ENCODE measurements at places on chromosomes 16 and 17.
A peak's percentile ranks its signal among the peaks of the same experiment; 100 is the strongest.

DNA sequence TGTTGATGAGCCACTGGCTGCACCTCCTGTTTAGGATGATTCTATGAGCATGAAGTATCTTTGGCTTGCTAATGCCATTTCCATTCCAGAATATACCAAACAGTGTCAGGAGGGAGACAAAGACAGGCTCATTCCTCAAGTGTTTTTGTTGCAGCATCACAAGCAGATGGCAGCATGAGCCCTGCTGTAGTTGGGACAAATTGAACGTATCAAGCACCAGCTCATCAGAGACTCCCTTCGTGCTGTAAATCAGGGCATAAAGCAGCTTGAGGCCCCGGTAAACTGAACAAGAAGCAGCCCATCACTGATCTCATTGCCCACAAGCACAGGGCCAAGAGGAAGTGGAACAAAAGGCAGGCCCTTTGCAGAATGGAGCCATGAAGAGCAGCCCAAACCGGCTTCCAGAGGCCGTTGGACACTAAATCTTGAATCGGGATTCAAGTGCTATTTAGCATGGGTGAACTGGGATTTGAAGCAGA, 45.9 kb upstream of the HS3ST3A1 start:
- no peak for DNase-seq

DNA sequence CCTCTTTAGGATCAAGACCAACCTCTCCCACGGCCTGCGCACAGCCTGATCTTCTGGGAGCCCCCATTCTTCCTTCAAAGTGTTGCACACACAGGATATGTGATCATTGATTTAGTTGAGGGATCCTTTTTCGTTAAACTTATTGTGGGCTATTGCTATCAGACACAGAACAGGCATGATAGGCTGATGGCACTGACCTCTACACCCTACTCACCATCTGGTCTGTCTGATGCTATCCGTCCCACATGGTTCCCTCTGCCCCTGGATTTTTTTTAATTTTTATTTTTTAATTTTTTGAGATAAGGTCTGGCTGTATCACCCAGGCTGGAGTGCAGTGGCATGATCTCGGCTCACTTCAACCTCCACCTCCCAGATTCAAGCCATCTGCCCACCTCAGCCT, 19.2 kb upstream of the LITAF start:
- DNase-seq, result no peak

DNA sequence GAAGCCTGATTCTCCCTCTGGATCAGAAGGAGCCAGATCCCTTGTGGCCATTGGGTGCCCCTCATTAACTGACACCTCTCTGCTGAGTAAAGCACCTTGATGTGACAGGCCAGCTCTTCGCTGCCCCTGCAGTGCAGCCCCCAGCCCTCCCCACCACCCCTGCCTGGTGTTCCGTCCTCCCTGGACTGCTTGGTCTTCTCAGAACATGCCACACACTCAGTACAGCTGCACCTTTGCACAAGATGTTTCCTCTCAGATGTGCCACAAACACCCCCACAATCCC, 20.2 kb downstream of the GOSR2 start:
- DNase-seq, result no peak

- no peak for DNase-seq
These were observed 157.6 kb downstream of the XYLT1 start for GRCh38 chr16:17313085-17313611.

DNA sequence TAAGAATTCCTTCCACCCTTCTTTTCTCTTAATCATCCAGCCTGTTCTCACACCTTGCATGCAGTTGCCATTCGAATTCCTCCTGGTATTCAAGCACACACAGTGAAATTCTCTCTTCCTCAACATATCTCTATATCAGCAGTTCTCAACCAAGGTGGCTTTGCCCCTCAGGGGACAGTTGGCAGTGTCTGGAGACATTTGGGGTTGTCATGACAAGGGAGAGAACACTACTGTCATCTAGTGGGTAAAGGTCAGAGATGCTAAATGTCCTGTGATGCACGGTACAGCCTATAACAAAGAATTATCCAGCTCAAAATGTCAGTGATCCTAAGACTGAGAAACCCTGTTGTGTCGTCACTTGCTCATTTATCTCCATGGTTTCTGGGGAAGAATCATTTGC, 94.8 kb upstream of the CPHXL start:
- DNase-seq, result no peak

DNA sequence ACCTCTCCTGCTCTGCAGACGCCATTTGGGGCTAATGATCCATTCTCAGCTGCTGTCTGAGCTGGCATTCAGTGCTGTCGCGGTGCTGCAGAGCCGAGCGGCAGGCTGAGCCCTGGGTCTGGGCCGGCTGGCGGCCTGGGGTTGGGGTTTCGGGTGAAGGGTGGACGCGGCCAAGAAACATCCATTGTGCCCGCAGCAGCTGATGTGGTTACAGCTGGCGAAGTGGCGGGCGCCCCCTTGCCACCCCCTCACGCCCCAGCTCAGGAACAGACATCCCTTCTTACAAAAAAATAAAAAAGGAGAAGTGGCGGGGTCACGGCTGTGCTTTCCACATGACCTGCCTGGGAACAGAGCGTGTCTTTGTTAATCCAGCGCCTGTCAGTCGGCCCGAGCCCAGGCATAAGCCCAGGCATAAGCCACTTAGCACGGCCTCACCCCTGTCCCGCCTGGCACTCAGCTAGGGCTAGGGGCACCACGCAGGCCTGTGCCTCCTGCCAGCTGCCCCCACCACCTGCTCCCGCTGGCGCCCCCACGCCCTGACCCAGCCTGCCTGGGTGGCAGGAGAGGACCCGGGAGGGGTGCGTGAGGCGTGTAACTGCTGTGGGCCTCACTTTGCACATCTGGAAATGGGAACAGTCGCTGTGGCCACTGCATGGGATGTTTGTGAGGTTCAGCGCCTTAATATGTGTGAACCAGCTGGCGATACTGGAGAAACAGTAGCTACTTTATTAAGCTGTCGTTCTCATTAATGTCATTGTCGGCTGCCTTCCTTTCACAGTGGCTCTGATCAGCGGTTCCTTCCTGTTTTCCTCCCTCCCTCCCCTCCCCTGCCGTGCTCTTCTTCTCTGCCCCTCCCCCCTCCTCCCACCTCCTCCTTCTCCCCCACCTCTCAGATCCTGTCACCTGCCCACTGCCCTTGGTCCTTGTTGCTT, 197.7 kb upstream of the CIBAR2 start:
- DNase-seq, result no peak

- DNase-seq, result no peak
These were observed 49.8 kb downstream of the IRF8 start for GRCh38 chr16:85948616-85949265.

DNA sequence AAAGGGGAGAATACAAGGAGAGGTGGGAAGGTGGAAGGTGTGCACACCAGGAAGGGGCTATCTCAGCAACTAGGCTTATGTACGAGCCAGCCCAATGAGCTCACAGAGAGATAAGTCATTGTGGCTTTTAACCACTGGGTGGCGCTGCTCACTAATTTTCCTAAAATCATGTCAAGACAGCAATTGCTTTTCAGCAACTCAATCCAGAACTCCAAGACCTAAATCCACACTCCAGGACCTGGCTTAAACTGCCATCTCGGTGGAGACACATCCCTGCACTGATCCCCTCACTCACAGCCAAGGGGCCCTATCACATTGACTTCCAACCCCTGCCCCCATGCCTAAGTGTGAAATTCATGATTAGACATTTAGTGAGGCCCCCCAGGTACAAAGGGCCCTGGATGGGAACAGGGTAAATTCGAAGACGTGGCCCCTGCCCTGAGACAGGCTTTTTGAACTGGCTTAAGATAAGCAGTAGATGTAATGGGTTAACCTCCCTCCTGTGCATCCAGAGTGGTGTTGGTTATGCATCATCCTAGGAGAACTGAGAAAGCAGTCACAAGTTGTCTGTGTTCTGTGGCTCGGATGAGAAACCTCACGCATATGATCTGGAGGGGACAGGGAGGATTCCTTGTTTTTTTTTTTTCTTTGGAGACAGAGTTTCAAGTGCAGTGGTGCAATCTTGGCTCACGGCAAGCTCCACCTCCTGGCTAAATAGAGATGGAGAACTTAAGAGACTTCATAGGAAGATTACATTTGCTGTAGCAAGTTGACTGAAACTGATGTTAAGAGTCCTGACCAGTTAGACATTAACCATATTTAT, 11.5 kb downstream of the CCL16 start:
- DNase-seq, result peak; percentile 57

GRCh38 chr16:52634528-52634927, 87.6 kb upstream of the TOX3 start:
- DNase-seq, result no peak

GRCh38 chr16:17529982-17530760, 59.4 kb upstream of the XYLT1 start:
- peak; percentile 8 for DNase-seq

- no peak for DNase-seq
These were observed 1.3 kb downstream of the IGFALS start for GRCh38 chr16:1791943-1792812.

DNA sequence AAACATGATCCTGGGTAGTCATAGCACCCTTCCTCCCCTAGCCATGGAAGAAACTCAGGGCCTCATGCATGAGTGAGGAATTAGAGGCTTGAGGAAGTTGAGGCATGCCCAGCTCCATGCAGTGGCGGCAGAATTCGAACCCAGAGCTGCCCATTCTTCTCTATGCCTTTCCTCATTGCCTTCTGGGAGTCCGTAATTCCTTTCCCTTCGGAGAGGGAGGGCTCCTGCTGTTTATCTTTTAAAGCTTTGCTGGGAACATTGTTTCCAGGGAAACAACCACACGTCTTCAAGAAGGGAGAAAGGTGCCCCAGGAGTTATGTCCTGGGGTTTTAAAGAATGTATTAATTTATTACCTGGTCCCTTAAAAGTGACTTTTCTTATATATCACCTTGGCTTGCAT, 8.5 kb downstream of the CRISPLD2 start:
- no peak for DNase-seq

- no peak for DNase-seq
These were observed 282.9 kb downstream of the SOX9 start for GRCh38 chr17:72403713-72404209.

All from stimulated activated naive CD4-positive, alpha-beta T cell treated with Interleukin-2 at 50 U/mL for 16 hours (primary cell).